ENCODE measurements at places on chromosomes 6 and 20.
A peak's percentile ranks its signal among the peaks of the same experiment; 100 is the strongest.

DNA sequence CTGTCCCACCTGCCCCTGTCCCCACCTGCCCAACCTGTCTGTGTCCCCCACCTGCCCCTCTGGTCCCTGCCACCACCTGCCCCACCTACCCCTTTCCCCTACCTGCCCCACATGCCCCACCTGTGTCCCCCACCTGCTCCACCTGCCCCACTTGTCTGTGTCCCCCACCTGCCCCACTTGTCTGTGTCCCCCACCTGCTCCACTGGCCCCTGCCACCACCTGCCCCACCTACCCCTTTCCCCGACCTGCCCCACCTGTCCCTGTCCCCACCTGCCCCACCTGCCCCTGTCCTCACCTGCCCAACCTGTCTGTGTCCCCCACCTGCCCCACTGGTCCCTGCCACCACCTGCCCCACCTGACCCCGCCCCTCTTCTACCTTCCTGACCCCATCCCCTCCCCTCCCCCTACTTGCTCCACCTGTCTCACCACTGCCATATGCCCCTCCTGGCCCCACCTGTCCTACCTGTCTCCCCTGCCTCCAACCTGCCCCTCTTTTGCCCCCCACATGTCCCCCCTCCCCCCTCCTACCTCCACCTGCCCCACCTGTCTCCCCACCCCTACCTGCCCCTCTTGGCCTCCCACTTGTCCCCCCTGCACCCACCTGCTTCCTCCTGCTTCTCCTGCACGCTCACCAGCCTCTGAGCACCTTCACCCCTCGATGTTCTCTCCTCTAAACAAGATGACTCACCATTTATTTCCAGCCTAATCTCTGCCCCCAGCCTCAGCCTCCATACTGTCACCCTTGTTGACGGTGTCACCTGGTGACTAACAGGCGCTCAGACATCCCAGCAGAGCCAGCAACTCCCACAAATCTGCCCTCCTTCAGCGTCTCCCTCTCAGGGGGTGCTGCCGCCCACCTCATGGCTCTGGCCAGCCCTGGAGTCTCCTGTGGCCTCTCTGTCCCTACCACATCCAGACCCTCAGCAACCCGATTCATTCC is 5.6 kb upstream of the MYT1 start:
- no peak for DNase-seq

- no peak for DNase-seq
Measured at GRCh38 chr20:53597030-53597482, 3.4 kb upstream of the ZNF217 start.

DNA sequence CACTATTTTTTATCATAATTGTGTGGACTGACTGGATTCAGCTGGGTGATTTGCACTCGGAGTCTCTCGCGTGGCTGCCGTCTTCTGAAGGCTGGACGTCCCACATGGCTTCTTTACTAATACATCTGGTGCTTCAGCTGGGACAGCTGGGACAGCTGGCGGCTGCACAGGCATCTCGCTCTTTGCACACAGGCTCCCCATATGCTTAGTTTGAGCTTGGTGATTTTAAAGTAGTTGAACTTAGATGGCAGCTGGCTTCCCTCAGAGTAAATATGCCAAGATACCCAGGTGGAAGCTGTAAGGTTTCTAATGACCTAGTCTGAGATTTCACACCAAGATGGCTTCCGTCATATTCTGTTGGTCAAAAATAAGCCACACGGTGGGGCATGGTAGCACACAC is 38.7 kb upstream of the PPP1R3G start:
- DNase-seq: no peak

- DNase-seq: no peak
Measured at GRCh38 chr6:39282774-39283173, 31.4 kb downstream of the KCNK17 start.

DNA sequence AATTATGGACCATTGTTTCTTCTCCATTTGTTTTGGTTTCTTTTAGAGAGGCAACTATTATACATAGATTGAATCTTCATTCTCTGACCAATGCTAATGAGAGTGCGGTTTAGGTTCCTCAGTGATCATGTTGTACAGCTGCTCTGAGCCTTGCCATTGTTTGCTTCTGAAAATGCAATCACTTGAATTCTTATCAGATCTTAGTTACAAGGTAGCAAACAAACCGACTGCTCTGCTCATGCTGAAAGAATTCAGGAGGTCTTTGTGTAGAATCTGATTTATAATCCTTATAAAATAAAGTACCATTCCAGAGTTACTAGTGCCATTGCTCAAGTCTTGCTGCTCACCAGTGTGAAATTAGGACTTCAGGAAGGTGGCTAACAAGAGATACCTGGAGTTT is 569.1 kb upstream of the ID4 start:
- DNase-seq: no peak

DNA sequence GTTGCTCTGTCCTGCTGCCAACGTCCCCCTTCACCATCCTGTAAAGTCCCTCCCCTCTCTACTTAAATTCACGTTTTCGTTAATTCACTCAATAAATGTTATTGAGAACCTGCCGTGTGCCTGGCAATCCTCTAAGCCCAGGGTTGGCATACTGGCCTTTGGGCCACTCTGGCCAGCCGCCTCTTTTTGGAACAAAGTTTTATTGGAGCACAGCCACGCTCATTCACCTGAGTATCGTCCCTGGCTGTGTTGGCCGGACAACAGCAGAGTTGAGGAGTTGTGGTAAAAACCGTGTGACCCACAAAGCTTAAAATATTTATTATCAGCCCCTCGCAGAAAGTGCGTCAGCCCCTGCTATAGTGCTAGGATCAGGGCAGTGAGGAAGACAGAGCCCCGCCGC is 54.7 kb upstream of the TMEM181 start:
- no peak for DNase-seq

DNA sequence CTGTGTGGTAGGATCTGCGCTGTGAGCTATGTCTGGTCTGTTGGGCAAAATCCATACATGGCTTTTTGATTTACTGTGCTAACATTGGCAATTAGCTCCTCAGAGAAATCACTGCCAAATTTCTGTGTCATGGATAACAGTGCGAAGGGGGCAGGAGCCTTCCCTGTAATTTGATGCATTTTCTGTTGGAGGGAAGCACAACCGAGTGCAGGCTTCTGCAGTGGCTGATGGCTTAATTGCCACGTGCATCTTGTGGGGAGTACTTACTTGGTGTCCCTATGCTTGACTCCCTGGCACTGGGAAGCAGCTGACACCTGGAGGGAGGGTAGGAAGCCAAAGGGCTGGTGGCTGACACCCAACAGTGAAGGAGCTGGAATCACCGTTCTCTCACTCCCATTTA is 99.3 kb upstream of the PROKR2 start:
- no peak for DNase-seq

DNA sequence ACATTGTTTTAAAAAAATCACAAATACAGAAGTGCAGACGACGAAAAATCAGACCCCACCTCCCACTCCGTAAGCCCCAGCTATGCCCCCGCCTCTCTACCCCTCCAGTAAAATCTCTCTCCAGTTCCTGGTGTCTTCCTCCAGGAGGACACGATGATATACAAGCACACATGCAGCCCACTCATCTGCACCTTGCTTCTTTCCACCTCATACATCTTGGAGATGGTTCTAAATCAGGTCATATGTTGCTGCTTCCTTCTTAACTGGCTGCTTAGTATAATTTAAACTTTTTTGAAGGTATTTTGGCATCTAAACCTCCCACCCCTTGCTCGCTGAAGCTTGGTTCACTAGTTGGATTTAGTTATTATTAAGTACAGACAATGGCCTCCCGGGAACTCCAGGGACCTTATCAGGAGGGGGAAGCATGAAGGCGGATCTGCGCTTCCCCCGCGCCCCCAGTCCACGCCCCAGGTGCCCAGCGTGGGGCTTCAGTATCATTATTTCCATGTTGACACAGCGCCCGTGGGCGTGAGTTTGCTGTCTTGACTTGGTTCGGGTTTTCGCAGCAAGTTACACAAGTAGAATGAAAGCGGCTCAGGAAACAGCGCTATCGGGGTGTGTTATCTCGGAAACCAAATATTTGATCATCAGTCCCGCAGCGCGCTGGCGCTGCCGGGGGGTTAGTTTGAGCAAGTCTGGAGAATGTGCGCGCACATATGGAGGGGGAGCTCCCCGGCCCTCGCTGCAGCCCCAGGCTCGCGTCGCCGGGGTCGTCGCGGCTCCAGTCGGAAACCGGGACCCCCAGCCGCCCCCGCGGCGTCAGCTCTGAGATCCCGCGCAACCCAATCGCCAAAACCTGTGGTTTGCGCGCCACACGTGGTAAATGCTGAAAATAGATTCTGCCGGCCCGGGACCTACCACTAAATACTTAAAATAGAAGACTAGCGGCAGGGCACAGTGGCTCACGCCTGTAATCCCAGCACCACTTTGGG is 2.3 kb downstream of the BMP7 start:
- DNase-seq: no peak

GRCh38 chr6:142872376-142872775 is 72.6 kb downstream of the HIVEP2 start:
- no peak for DNase-seq

- DNase-seq: no peak
Measured at GRCh38 chr6:20870493-20870892, 336.2 kb downstream of the CDKAL1 start.

DNA sequence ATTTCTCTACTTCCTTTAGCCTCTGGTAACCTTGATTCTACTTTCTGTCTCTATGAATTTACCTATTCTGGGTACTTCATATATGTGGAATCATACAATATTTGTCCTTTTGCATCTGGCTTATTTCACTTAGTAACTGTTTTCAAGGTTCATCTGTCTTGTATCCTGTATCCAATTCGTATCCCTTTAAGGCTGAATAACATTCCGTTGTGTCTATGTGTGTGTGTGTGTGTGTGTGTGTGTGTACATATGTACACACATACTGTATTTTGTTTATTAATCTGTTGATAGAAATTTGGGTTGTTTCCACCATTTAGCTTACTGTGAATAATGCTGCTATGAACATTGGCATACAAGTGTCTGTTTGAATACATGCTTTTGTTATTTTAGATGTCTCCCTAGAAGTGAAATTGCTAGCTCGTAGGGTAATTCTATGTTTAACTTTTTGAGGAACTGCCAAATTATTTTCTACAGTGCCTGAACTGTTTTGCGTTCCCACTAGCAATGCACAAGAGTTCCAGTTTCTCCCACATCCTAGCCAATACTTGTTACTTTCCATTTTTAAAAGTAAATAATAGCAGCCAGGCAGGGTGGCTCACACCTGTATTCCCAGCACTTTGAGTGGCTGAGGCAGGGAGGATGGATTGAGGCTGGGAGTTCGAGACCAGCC is 17.7 kb downstream of the SENP6 start:
- no peak for DNase-seq

DNA sequence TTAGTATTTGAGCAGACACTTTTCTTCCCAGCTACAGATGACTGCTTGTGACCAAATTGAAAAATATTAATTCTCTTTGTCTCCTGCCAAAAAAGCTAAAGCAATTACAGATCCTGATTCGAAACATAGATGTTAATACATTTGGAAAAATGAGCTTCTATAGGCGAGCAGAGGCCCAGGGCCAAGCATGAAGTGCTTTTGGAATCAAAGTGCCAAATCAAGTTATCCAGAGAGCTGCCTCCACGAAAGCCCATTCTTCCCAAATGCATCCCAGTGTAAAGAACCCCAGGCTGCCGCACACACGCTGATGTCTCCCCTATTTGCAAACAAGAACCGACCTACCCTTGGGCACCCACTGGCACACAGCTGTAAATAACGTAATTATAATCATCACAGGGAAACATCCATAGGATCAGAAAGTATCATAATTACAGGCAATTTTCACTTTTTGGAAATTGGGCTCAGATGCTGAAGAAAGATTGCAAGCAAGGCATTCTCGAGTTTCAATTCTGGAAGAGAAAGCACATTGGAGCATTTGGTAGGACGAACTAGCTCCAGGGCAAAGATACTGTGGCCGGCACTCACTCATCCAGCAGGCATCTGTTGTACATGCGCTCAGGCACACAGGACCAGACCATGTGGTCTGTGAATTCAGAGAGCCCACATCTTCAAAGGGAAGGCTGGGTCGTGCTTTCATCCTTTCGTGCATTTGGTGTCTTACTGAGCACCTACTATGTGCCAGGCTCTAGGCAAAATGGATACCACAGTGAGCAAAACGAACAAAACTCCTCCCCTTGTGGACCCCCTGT is 45.9 kb downstream of the BMP7 start:
- DNase-seq: no peak

GRCh38 chr6:17032988-17033634 is 68.7 kb upstream of the STMND1 start:
- peak; percentile 78 for DNase-seq

DNA sequence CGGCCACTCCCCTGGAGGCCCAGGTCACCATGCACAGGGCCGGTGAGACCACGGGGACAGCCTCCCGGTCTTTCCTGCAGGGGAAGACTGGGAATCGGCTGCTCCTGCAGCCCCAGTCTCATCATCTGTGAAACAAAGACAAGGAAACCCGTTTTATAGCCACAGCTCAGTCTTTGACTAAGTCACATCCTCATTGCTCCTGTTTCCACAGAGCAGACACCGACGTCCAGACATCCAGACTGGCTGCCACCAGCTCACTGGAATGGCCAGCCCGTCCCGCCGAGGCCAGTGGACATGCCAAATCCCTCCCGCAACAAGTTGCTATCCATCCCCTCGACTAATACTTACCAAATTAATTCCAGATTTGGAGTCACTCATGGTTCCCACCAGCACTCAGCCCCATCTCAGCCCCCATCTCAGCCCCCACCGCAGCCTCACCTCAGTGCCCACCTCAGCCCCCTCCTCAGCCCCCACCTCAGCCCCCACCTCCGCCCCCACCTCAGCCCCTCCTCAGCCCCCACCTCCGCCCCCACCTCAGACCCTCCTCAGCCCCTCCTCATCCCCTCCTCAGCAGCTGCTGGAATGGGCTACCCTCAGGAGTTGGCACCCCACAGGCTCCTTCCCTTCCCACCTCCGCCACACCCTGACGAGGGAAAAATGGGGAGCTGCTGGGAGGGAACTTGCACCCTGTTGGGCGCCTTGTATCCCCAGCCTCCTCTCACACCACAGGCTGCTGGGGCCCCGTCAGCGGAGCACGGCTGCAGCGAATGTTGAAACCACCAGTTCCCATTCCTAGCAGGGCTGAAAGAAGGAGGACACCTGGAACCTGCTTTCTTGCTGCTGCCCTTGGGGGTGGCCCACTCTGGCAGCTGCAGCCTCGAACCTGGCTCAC is 48.7 kb downstream of the YTHDF1 start:
- no peak for DNase-seq

GRCh38 chr20:15487682-15488081 is 1085.6 kb downstream of the KIF16B start:
- no peak for DNase-seq

- DNase-seq: no peak
Measured at GRCh38 chr20:13180986-13181889, 39.8 kb upstream of the ISM1 start.

- DNase-seq: no peak
Measured at GRCh38 chr20:16313917-16314316, 259.3 kb downstream of the KIF16B start.

GRCh38 chr6:44339301-44339700 is 3.1 kb upstream of the SPATS1 start:
- no peak for DNase-seq

- no peak for DNase-seq
Measured at GRCh38 chr20:50149481-50150254, 3.9 kb downstream of the PEDS1 start.

GRCh38 chr6:89527634-89528033 is 94.7 kb downstream of the ANKRD6 start:
- DNase-seq: no peak

- no peak for DNase-seq
Measured at GRCh38 chr20:44716309-44717106, 1.3 kb downstream of the CCN5 start.

GRCh38 chr20:63473555-63474449 is 1.3 kb upstream of the KCNQ2 start:
- no peak for DNase-seq

GRCh38 chr20:34165018-34165619 is 53.1 kb upstream of the EIF2S2 start:
- no peak for DNase-seq
